ENCODE measurements at places on chromosomes 12 and 14. TPM values are rescaled to one million over a fixed set of nuclear protein-coding genes. Genes with fewer than 3 reads are reported as not detected.

FOXM1 gene
- total RNA-seq, result 1.6 TPM

DNA sequence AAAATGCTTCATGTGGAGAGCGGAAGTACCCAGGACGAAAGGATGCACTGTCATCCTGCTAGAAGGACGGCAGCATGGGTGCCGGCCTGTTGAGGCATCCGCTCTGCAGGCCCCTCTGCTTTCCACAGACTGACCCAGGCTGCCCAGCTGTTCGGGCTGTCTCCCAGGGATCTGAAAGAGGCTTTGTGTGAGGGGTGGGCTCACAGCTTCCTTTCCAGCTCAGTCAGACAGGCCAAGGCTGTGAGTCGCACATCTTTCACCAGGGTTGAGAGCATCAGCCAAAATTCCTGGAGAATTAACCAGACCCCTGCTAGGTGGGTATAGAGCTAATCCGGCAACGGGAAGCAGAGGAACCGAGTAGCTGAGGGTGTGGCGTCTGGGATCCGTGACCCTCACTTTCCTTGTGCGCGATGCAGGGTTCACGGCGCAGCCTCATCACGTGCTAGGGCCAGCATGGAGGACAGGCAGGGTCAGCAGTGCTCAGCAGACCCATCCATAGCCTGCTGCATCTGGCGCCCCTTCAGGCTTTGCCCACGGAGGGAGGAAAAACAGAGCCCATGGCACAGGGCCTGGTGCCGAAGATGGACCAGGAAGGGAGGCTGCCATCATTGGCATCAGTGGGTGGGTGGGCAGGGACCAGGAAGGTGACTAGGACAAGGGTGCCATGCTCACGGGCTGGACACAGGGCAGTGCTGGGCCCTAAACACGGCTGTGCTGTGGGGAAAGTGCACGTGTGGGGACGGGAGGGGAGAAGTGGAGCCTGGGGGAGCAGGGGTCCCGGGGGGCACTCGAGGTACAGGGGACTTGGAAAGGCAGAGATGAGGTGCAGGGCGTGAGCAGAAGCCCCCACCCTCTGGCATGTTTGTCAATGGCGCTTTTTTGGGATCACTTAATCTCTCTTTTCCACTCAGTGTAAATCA, 9.2 kb upstream of the SIVA1 start:
- no peak overlapping the region for H3K4me3 ChIP-seq
- DNase-seq, result no peak
- H3K4me1 ChIP-seq, result peaks cover 23% of the 10 kb centered on the region
- no peaks in the 10 kb centered on the region for H3K36me3 ChIP-seq

C3AR1 gene
- total RNA-seq, result 9.4 TPM

DNA sequence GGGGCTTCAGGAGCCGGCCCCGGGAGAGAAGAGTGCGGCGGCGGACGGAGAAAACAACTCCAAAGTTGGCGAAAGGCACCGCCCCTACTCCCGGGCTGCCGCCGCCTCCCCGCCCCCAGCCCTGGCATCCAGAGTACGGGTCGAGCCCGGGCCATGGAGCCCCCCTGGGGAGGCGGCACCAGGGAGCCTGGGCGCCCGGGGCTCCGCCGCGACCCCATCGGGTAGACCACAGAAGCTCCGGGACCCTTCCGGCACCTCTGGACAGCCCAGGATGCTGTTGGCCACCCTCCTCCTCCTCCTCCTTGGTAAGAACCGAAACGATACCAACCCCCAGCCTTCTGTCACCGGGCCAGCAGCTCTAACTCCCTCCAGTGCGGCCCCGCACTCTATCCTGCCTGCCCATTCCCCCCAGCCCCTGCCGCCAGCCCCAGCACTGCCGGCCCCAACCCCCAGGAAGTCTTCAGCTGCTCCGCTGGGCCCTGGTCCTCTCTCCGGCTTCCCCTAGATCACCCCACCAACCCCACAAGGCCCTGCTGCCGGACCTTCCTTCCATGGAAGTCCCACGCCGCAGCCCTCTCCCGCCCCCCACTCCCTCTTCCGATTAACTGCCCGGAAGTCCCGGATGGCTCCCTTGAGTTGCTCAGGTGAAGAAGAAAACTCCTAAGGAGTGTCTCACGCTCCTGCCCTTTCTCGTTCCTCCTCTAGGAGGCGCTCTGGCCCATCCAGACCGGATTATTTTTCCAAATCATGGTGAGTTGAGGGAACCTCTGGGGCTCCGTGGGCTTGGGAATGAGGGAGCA, 693 bp downstream of the LRP10 start:
- peaks cover 25% of the 10 kb centered on the region for H3K4me1 ChIP-seq
- peak overlapping the region; percentile 94 for H3K27ac ChIP-seq
- DNase-seq, result peak; percentile 92

GRCh38 chr12:40313928-40314327, 89.1 kb downstream of the LRRK2 start:
- no peak for DNase-seq
- no peak overlapping the region for H3K27ac ChIP-seq
- no peaks in the 10 kb centered on the region for H3K27me3 ChIP-seq
- H3K4me1 ChIP-seq, result no peaks in the 10 kb centered on the region

GRCh38 chr12:19799895-19800602, 360.8 kb downstream of the AEBP2 start:
- H3K4me1 ChIP-seq, result no peaks in the 10 kb centered on the region
- H3K27ac ChIP-seq, result no peak overlapping the region
- no peak overlapping the region for H3K4me3 ChIP-seq
- H3K36me3 ChIP-seq, result no peaks in the 10 kb centered on the region
- no peaks in the 10 kb centered on the region for H3K27me3 ChIP-seq

PIWIL1 gene
- 0.55 TPM for total RNA-seq

DNA sequence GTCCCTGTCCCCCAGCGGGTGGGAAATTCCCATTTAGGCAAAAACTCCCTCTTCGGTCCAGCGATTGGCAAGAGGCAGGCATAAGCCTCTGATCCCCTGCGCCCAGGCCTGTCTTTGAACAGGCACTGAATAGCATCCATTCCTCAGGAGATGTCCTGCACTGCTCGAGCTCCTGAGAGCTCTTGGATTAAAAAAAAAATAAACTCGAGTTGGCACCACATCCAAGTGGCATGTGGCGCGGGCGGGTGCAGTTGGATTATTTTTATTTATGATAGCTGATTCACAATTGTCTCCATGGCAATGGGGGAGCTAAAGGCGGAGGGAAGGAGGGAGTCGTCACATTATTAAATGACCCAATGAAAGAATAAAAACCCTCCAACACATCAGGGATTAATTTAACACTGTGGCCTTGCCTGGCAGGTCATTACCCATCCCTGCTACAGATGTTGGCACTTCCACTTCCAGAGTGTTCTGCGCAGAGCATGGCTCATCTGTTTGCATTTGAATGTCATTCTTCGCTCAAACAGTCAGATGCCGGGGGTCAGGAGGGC, 207.2 kb downstream of the AACS start:
- no peaks in the 10 kb centered on the region for H3K4me1 ChIP-seq
- DNase-seq, result no peak
- no peak overlapping the region for H3K27ac ChIP-seq
- H3K36me3 ChIP-seq, result no peaks in the 10 kb centered on the region
- no peaks in the 10 kb centered on the region for H3K27me3 ChIP-seq
- no peak overlapping the region for H3K4me3 ChIP-seq

SPIC gene
- not detected for total RNA-seq

MANSC1 gene
- total RNA-seq, result 21.9 TPM

NOS1 gene
- total RNA-seq, result 0.79 TPM

IRAK3 gene
- total RNA-seq, result 5.6 TPM

DNA sequence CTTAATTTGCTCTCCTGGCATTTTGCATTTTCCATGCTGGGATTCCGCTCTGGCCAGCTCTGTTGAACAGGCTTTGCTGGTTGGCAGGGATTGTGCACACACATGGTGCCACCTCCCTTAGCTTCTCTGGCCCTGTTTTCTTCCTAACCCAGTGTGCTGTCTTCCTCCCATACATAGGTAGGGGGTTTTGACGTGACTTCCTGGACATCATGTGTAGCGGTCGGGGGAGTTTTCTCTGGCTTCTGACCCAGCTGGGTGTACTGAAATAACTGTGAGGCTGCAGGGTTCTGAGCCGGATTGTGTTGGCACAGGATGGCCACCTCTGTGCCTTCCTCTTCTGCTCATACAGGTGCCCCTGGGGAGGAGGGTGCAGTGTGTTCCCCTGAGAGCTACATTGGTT, 25.7 kb downstream of the C14orf132 start:
- H3K27me3 ChIP-seq, result no peaks in the 10 kb centered on the region
- H3K4me1 ChIP-seq, result no peaks in the 10 kb centered on the region

- no peak overlapping the region for H3K4me3 ChIP-seq
- H3K4me1 ChIP-seq, result no peaks in the 10 kb centered on the region
- H3K27me3 ChIP-seq, result no peaks in the 10 kb centered on the region
- no peak overlapping the region for H3K27ac ChIP-seq
- no peaks in the 10 kb centered on the region for H3K36me3 ChIP-seq
Observed at GRCh38 chr12:84599539-84599938, 313.1 kb downstream of the SLC6A15 start.

DNA sequence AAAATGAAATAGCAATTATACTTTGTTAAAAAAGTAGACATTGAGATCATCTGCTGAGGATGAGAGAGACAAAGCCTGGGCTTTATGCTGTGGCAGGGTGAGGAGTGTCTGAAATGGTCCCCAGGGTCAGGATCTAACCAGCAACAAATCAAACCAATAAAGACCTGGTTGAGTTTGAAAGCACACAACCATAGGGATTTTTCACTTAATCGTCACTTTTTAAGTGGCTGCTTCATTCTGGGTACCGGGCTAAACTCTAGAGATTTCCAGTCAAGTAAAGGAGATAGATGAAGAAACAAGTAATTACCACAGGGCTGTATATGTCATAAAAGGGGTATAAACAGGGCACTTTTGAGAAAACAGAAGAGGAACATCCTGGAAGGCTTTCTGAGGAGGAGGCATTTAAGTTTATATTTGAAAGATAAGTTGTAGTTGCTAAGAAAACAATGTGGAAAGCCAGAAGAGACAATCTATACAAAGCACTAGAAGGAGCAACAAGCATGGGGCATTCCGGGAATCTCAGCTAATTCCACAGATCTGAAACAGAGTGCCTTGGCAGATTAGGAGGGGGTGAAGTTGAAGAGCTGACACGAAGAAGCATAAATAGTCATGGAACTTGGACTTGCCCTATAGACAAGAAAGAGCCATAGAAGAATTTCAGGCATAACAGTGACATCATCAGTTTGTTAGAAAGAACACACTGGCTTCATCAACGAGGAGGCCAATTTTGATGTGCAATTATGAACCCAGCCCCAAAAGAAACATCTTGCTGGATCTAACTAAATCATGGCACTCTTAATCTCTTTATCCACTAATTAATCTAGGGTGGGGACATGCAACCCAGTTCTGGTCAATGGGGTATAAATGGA, 46.9 kb upstream of the FRS2 start:
- no peak for DNase-seq
- no peaks in the 10 kb centered on the region for H3K36me3 ChIP-seq
- no peak overlapping the region for H3K27ac ChIP-seq
- no peaks in the 10 kb centered on the region for H3K27me3 ChIP-seq
- H3K4me3 ChIP-seq, result no peak overlapping the region

Data from transverse colon (tissue), 4 donors.